NCI-H1048 (cell line): ENCODE measurements at places on chromosomes 11 and 22.

GRCh38 chr11:110728476-110728875 lies 16.2 kb upstream of the ARHGAP20 start:
- DNase-seq, result no peak

- DNase-seq, result no peak
Measured at GRCh38 chr11:66268952-66269905, 790 bp downstream of the RAB1B start.

DNA sequence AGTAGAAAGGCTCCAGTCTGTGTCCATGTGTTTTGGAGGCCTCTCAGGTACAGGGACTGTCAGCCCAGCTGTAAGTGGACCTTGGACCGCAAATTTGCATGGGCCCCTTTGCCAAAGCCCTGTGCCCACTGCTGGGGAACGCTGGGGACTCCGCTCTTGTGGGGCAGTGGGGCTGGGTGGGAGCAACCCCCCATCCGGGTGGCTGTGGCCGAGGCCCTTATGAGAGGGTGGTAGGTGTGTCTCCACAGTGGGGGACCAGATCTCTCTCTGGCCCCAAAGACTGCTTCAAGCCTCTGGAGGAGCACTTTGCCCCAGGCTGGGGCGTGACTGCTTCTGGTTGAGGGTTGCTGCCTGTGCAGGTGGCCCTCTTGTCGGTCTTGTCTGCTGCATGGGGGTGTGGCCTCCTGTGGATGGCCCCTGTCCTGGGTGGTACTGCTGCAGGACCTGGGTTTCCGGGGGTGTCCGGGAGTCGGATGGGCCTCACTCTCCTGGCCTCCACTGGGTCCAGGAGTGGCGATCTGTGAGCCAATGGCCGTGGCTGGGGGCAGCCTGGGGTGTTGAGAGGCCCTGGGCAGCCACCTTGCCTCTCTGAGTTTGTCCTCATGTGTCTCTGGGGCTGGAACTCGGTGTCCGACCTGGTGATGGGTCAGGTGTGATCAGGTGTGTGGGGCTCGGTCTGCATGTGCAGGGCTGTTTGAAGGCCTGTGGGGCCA lies 15.9 kb downstream of the KCNQ1 start:
- DNase-seq, result no peak

DNA sequence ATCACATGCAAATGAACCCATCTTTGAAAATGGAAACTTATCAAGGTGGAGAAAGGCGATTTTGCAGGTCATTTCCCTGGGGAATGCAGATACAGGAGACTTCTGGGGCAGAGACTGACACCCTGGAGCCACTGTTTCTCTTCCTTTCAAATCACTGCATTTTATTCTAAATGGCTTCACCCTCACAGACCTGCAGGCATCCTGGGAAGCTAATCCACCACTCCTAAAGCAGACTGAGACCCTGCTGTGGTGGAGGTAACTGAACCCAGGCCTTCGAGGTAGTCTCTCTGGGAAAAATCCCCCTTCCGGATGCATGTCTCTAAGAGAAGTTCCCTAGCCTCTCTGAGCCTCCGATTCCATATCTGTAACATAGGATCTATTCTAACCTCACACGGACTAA lies 20.9 kb upstream of the CSNK2A3 start:
- DNase-seq, result no peak

DNA sequence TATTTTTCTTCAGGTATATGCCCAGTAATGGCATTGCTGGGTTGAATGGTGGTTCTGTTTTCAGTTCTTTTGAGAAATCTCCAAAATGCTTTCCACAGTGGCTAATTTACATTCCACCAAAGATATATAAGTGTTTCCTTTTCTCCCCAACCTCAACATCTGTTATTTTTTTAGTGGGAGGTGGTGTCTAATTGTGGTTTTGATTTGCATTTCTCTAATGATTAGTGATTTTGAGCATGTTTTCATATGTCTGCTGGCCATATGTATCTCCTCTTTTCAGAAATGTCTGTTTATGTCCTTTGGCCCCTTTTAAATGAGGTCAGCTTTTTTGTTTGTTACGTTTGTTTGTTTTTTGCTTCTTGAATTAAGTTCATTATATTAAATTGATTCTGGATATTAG lies 760.2 kb downstream of the KCNA4 start:
- no peak for DNase-seq

GRCh38 chr11:70954471-70954870 lies 297.9 kb downstream of the SHANK2 start:
- no peak for DNase-seq

GRCh38 chr22:20721409-20722218 lies 52.3 kb upstream of the SERPIND1 start:
- DNase-seq, result no peak

- no peak for DNase-seq
Measured at GRCh38 chr11:73969091-73969490, 13.6 kb downstream of the UCP2 start.

- no peak for DNase-seq
Measured at GRCh38 chr11:106447631-106448191, 370.2 kb downstream of the AASDHPPT start.

GRCh38 chr11:16363706-16364105 lies 7.4 kb upstream of the SOX6 start:
- no peak for DNase-seq

DNA sequence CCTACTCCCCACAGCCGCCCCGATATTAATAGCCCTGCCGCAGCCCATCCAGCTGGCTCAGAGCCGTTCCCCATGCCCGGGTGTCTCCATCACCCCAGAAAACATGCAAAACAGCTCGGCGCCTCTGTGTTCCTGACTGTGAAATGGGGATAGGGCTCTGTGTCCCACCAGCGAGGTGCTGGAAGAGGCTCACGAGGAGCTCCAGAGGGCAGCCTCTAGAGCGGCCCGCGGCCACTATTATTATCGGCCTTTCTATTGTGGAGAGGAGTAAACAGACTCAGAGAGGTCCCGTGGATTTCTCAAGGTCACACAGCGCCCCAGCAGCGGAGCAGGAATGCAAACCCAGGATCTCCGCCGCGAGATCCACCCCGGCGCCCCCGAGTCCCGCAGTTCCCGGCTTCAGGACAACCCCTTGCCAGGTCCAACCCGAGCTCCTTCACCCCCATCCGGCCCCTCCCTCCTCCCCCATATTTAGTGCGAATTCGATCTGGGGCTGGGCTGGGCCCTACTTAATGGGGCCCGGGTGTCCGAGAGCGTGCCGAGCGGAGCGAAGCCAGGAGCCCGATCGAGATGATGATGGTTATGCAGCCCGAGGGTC lies at the start of gene ACTN3:
Gene ACTN3 (plus strand): TSS at position 536 of the 598 bp plus-strand sequence. CDS start 35 bp downstream, at position 571.
- no peak for DNase-seq

- DNase-seq, result no peak
Measured at GRCh38 chr11:131522851-131523250, 152.4 kb downstream of the NTM start.

DNA sequence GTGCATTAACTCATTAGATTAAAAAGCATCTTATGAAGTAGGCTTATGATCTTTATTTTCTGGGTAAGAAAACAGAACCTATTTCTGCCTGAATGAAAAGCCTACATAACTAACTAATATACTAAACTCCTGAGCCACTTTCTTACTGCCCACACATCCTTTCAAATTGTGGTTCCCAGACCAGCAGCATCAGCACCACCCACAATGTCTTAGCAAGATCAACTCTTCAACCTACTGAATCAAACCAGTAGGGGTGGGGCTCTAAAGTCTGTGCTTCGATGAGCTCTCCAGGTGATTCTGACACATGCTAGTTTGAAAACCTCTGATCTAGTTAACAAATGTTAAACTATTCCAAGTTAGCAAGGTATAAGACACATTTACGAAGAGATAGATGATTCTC lies 462.4 kb downstream of the DLG2 start:
- no peak for DNase-seq

DNA sequence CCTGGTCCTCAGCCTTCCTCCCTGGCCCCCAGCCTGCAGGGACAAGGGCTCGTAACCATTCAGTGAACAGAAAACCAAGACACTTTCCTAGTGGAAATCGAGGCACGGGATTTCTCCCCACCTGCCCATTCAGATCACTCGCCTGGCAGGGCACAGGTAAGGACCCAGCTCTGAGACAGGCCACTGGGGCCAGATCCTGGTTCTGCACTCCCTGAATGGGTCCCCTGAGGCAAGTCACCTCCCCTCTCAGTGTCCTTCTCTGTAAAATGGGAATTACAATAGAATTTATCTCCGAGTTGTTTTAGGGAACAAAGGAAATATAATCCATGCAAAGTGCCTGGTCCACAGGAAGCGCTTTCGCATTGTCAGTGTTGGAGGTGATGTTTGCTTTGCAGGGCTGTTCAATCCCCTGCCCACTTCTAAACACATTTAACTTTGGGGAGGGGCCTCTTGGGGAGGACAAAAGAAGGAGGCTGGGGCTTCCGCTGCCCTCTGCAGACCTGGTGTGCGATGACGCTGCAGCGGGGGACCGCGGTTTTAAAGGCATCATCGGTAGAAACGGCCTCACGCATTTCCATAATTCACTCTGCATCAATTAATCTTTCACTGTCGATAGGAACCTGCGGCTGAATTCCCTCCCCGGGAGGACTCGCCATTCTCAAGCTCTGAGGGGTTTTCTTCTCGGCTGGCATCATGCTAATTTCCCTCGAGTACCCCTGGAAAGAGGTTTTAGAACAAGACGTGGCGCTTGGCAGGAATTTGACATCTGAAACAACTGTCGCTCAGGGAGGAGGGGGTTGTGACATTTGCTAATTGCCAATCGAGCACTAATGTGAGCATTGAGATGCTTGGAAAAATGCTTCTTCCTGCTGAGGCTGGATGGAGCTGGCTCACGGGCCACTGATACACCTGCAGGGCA lies 70.4 kb upstream of the FGF3 start:
- DNase-seq, result no peak

GRCh38 chr11:24543771-24544170 lies 46.9 kb downstream of the LUZP2 start:
- DNase-seq, result no peak

DNA sequence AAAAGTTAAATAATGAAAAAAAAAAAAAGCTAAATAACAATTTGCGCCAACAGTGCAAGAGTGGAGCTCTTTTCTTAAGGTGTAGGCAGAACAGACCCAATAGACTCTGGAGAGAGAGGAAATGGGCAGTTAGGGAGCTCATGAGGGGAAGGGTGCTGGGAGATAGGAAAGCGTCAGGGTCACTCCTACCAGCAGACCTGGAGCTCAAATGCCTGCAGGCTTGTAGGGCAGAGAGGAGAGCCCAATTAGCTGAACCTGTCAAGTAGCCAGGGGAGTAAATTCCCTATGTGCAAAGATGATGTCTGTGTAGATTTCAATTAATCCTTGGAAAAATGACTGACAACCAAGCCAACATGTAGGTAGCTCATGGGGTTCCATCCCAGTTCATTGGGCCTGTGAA lies 73.0 kb downstream of the RAB30 start:
- DNase-seq, result no peak

GRCh38 chr22:37190262-37190780 lies 2.3 kb upstream of the C1QTNF6 start:
- DNase-seq, result no peak

- no peak for DNase-seq
Measured at GRCh38 chr22:37701141-37701786, 4.4 kb downstream of the TRIOBP start.

DNA sequence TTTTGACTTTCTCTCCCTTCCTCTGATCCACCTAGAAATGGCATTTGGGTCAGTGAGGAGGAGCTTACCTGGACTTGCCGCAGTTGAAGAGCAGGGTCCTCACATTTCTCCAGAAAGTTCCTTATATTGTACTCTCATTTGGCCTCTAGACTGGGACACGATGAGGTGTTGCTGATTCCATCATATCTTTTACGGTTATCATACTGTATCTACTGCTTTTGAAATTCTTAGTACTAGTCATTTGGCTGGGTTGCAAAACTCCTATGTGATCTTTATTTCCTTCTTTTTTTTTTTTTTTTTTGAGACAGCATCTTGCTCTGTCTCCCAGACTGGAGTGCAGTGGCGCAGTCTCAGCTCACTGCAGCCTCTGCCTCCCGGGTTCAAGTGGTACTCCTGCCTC lies 58.7 kb upstream of the FAM181B start:
- DNase-seq, result no peak

DNA sequence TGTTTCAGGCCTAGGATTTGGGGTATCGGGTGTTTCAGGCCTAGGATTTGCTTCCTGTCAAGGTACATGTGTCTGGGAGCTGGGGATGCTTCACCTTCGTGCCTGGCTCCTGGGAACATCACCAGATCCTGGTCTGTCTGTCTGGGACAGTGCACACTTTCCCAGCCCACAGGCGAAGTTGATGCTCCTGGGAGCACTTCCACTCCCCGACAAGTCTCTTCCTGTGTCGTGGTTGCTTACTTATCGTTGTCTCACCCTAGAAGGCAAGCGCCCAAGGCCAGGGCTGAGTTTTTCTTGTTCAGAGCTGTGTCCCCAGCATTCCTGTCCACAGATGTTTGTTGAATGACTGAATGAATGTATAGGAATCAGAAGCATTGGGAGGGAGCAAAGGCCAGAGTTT lies 71.5 kb downstream of the LINC01488 start:
- no peak for DNase-seq

DNA sequence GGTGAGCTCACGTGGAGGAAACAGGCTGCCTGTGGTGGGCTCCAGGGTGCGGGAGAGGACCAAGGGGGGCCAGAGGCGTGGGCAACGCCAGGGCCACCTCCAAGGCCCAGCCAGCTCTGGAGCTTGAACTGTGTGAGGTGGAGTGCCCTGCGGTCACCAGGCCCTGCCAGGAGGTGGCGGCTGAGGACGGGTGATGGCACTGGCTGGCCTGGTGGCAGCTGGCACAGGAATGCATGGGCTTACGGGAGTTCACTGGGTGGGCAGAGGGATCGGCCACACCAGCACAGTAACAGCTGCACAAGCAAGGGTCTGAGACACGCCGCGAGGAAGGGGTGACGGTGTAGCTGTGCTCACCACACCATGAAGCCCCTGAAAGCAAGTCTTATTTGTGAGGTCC lies 15.8 kb downstream of the TOLLIP start:
- no peak for DNase-seq

GRCh38 chr11:116882386-116882785 lies 45.0 kb upstream of the APOA1 start:
- no peak for DNase-seq

- DNase-seq, result no peak
Measured at GRCh38 chr11:14310679-14311078, 48.3 kb downstream of the RRAS2 start.

GRCh38 chr22:23849009-23850006 lies 8.4 kb upstream of the SLC2A11 start:
- no peak for DNase-seq

DNA sequence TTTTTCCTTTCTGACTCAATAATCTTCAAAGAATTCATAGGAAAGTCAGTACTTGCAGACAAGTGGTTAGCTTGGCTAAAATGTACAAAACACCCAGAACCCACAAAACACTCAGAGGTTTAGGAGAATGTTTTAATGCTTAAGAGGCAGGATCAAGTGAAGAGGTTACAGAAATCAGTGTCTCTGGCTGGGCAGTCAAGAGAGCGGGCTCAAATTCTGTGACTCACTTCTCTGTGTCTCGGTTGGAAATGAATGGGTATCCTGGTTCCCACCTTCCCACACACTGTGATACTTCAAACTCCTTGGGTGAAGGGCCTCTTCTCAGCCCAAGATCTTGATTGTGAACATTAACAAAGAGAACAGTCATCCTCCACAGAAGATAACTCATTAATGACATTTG lies 3.8 kb downstream of the MPEG1 start:
- DNase-seq, result no peak

GRCh38 chr11:44452827-44453572 lies 112.5 kb upstream of the CD82 start:
- DNase-seq, result no peak
